ENCODE measurements at places on chromosomes 7 and 10.

- no peak for ATAC-seq
These were observed 41.5 kb upstream of the DMTF1 start for GRCh38 chr7:87110778-87111177.

GRCh38 chr7:153529100-153529499 is 523.1 kb upstream of the DPP6 start:
- ATAC-seq, result no peak

DNA sequence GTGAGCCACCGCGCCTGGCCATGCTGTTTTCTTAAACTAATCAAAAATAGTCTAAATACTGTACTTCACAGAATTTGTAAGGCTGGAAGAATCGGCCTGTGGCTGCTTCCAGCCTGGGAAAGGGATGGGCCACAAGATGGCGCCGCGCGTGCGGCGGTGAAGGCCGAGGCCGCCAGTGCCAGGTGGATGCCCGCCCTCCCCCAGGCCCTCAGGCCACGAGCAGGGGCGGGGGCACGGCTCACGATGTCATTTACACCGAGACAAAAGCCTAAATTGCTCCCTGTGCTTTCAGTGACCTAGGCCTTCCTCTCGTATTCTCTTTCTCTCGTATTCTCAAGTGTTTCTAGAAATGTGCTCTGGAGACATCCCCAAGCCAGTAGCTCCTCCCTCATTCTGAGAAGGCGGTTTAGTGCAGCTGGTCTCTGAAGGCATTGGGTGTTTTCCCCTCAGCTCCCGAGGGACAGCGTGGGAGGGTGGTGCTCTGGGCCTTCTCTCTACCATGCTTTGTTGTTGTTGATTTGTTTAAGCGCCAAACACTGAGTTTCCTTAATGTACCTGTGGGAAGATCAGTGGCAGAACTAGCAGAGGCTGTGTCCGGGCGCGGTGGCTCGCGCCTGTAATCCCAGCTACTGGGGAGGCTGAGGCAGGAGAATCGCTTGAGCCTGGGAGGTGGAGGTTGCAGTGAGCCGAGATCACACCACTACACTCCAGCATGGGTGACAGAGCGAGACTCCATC is 68.4 kb downstream of the CDC123 start:
- peak; percentile 98 for ATAC-seq

GRCh38 chr7:99551334-99551733 is 580 bp downstream of the FAM200A start:
- peak; percentile 69 for ATAC-seq

GRCh38 chr10:74738542-74738941 is 87.9 kb upstream of the KAT6B start:
- no peak for ATAC-seq

DNA sequence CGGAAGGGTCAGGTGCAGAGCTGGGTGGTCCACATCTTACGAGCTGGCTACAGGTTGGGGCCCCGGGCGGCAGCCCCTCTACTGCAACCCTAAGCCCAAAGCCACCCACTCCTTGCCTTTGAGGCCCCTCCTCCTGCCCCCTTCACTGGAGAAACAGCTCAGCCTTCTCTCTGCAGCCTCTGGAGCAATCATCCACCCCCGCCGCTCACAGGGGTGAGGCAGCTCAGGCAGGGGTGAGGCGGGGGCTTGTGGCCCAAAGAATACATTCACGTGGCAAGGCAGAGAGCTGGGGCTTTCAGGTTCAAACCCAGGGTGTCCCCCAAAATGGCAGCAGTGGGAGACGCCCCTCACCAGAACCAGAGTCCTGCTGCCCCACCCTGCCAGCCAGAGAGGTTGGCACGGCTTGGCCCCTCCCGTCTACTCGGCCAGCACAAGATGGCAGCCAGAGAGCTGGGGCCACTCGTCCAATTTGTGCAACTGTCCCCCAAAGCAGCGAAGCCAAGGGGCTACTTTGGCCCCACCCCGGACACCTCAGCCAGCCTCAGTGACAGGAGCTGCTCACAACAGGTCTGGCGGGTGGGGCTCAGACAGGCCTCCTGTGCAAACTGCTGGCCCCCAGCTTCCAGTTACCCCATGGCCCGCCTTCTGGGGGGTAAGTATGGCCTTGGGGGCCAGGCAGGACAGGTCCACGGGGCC is 7.2 kb downstream of the GNB2 start:
- ATAC-seq, result no peak

- peak; percentile 54 for ATAC-seq
These were observed 19.1 kb downstream of the CEP41 start for GRCh38 chr7:130421684-130422083.

GRCh38 chr10:32454148-32454547 is 8.2 kb downstream of the CCDC7 start:
- ATAC-seq, result no peak

GRCh38 chr10:132377326-132377725 is 19.7 kb upstream of the PWWP2B start:
- ATAC-seq, result no peak

DNA sequence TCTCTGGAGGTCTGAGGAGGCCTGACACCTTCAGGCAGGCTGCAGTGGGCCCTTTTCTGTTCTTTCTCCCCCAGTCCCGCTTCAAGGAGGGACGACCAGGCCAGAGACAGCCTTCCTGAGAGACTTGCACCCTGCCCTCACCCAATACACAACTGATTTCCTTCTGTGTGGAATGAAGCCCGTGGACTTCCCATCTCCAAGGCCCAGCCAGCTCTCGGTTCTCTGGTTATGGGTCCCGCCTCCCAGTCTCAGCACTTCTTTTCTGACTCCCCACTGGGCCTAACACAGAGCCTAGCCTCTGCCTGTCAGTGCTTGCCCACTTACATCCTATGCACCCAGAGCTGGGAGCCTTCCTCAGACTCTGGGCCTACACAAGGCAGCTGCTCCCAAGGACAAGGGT is 24.1 kb upstream of the ADCYAP1R1 start:
- ATAC-seq, result no peak

GRCh38 chr7:82164813-82165212 is 278.8 kb downstream of the CACNA2D1 start:
- ATAC-seq, result peak; percentile 87

DNA sequence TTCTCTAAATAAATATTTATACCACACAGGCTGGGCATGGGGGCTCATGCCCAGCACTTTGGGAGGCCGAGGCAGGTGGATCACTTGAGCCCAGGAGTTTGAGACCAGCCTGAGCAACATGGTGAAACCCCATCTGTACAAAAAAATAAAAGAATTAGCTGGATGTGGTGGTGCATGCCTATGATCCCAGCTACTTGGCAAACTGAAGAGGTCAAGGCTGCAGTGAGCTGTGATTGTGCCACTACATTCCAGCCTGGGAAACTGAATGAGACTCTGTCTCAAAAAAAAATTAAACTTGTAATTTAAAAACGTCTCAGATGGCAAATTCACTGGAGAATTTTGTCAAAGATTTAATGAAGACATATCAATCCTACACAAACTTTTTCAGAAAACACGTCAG is 277.6 kb upstream of the BMPER start:
- no peak for ATAC-seq

- ATAC-seq, result no peak
These were observed 887 bp downstream of the TMUB1 start for GRCh38 chr7:151082141-151083070.

GRCh38 chr10:15879058-15879457 is 18.8 kb upstream of the MINDY3 start:
- ATAC-seq, result peak; percentile 69

GRCh38 chr10:75233444-75234016 is 2.2 kb downstream of the COMTD1 start:
- peak; percentile 1 for ATAC-seq

DNA sequence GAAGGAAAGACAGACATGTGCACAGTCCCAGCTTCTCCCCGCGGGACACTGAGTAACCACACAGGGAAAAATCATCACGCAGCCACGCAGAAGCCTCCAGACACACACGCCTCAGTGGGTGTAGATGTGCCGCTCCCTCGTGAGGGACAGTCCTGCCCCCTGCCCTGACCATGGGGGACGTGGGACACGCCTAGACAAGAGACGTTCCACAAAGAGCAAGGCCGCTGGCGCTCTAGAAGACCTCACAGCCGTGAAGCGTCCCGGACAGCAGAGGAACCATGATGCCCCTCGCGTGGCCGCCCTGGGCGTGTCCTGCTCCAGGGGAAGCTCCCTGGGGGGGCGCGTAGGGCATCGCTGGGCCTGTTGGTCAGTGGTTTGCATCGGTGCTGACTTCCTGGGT is 210.8 kb downstream of the DNAJB6 start:
- no peak for ATAC-seq

DNA sequence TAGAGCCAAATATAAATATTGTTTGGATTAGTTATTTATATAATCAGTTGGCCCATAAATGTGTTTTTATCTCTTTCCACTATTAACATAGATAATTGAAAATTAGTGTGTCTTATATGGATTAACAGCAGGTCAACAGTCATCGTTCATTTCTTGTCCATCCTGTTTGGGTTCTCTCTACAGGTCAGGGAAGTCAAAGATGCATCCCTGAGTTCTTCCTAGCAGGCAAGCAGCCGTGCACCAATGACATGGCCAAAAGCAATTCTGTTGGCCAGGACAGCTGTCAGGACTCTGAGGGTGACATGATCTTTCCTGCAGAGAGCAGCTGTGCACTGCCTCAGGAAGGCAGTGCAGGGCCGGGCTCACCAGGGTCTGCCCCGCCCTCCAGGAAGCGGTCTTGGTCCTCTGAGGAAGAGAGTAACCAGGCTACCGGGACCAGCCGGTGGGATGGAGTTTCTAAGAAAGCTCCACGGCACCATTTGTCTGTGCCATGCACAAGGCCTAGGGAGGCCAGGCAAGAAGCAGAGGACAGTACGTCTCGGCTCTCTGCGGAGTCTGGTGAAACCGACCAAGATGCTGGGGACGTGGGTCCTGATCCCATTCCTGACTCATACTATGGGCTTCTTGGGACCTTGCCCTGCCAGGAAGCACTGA is 15.9 kb downstream of the FBH1 start:
- no peak for ATAC-seq

GRCh38 chr10:100024748-100025147 is 15.0 kb upstream of the DNMBP start:
- ATAC-seq, result no peak

- ATAC-seq, result no peak
These were observed 104.9 kb downstream of the DOCK4 start for GRCh38 chr7:112101201-112101846.

DNA sequence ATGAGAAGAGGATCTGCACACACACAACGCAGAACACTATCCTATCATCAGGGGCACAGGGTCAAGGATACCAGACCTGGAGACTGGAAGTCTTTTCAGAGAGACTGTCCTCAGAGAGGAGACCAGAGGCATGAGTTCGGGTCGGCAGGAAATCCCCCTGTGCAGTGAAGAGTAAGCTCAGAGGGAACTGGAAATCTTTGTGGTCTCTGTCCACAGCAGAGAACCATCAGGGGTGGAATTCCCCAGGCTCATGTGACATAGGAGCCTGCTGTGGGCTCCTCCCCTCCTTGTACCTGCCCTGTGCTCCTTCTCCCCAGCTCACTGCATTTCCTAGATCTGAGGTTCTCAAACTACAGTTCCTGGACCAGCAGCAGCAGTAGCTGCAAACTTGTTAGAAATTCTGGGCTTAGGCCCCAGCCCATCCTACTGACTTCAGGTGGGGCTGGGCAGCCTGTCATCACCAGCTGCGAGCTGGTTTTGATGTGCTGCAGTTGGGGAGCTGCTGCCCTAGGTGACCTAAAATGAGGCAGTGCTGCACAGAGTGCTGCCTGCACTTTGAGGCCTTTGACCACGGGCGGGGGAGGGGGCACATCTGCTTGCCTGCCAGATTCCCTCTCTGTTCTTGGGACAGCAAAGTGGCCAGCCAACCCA is 2.4 kb downstream of the ZMIZ2 start:
- ATAC-seq, result no peak

DNA sequence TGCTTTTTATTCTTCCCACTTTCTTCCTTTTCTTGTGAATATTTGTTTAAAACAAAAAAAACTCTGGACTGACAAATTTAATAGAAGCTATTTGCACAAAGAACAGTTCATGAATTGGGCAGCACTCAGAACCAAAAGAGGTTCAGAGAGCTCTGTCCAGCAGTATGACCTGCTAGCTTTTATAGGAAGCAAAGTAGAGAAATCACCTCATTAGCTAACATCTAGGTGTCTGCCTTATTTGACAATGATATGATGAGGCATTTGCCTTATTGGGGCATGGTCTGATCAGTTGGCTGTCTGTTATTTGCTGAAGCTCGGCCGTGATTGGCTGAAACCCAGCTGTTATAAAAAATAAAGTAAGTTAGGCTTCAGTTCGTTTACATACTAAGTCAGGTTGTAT is 819 bp upstream of the TRIM4 start:
- no peak for ATAC-seq

GRCh38 chr7:77731716-77732115 is 35.5 kb downstream of the RSBN1L start:
- no peak for ATAC-seq

DNA sequence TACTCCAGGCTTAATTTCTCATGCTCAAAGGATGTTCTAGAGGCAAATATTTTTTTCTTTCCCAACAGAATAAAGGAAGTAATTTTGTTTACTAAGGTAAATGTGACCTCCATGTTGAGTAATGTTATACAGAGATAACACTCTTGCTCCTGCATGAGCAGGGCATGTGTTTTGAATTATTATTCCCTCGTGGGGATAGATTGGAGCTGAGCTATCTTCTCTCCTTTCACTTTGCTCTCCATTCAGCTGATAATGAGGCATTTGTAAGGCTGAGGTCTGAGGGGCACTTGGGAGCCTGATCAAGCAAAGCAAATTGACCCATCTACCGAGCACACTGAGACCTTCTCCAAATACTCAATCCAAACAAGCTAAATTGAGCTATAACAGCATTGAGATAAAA is 50.7 kb upstream of the GHITM start:
- no peak for ATAC-seq

- peak; percentile 79 for ATAC-seq
These were observed 10.6 kb downstream of the DNAJB6 start for GRCh38 chr7:157347217-157347904.

DNA sequence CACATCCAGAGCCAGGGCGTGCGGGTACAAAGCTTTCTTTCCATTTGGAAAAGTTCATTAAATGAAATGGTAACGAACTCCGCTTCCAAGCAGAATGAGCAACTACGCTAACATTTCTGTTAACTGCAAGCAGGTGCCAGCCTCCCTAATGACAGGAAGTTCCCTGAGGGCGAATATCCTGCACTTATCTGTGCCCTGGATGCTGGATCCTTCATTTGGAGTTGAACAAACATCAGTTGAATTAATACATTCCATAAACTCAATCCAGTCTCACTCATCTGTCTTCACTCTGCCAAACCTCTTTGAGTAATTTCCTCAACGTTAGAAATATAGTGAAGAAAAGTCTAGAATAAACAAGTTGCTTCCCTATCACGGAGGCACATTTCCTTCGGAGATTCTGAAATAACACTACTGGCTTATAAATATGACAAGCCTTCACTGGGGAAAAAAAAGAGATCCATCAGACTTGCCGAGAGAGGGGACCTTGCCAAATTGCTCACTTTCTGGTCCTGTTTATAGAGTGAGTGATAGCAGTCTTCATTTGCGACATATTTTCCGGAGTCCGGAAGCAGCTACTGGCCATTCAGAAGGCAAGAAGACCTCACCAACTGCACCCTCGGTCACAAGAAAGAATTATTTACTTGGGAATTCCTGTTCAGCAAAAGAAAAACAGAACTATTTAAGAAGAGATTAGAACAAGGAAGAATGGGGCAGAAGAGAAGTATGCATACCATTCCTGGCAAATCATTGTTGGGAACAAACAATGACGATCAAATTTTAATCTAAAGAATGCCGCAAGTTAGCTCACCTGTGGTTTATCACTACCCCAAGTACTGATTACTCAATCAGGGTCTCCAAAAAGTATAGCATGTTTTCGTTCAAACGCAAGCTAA is 196.4 kb downstream of the FAM107B start:
- no peak for ATAC-seq
